Activated T-cell treated with anti-CD3 and anti-CD28 coated beads for 1 hour (primary cell): ENCODE measurements at places on chromosomes 7 and 10.

- no peak for DNase-seq
Measured at GRCh38 chr7:92768501-92769393, 67.6 kb downstream of the CDK6 start.

DNA sequence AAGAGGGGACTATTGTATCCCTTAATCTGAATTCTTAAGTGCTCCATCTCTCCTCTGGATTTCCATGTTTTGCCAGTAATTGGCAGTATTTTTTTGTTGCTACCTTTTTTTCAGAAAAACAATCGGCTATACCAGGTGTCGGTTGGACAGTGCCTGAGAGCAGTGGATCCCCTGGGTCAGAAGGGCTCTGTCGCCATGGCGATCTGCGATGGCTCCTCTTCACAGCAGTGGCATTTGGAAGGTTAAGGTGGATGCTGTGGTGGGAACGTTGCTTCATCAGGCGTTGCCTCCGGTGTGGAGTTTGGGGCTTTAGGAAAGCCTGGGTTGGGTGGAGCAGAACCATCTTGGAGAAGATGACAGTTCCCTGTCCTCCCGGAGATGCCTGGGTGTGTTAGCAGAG is 96.0 kb downstream of the GALNT11 start:
- no peak for DNase-seq

DNA sequence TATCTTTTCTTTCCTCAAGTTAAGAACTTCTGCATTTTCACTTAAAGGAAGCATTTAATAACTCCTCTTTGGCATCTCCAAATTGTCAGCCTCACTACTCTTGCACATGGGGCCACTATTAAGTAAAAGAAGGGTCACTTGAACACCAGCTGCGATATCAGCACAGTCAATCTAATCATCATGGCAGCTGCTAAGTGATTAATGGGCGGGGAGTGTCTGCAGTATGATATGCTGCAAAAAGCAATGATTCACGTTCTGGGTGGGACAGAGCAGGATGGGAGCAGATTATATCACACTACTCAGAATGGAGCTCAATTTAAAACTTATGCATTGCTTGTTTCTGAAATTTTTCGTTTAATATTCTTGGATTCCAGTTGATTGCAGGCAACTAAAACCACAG is 447.4 kb upstream of the PFKP start:
- DNase-seq: no peak

DNA sequence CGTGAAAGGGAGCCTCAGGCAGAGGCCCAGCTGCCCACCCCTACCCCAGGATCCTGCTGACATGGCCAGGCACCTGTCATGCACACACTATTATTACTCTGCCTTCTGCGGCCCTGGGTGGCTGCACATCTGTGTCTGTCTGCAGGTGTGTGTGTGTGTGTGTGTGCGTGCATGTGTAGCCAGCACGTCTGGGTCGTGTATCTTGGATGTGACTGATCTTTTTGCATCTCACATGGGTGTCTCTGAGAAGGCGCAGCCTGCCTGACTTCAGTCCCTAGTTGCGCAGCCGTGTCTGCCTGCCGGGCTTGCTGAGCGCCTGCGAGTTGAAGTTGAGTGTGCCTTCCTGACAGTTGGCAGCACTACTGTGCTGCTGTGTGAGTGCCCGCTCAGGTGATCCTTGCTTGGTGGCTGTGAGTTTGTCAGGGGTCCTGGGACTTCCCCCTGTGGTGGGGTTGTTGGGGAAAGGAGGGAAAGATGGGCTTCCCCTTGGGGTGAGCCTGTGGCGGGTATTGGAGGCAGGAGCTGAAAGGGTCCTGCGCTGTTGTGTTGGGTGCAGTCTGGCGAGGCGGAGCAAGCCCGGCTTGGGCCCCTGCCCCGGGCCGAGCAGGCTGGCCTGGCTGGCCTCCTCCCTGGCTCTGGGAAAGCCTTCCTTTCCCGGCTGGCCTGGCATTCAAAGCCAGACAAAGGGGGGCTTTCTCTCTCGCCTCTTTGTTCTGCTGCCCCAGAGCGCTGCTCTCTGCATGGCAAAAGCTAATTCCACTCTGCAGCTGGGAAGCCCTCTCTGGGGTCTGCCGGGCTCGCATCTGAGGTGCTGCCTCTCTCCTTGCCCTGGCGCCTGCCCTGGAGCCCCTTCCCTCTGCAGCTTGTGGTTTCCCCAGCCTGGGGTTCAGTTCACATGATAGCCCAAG is 4.9 kb downstream of the TRIM8 start:
- DNase-seq: no peak

DNA sequence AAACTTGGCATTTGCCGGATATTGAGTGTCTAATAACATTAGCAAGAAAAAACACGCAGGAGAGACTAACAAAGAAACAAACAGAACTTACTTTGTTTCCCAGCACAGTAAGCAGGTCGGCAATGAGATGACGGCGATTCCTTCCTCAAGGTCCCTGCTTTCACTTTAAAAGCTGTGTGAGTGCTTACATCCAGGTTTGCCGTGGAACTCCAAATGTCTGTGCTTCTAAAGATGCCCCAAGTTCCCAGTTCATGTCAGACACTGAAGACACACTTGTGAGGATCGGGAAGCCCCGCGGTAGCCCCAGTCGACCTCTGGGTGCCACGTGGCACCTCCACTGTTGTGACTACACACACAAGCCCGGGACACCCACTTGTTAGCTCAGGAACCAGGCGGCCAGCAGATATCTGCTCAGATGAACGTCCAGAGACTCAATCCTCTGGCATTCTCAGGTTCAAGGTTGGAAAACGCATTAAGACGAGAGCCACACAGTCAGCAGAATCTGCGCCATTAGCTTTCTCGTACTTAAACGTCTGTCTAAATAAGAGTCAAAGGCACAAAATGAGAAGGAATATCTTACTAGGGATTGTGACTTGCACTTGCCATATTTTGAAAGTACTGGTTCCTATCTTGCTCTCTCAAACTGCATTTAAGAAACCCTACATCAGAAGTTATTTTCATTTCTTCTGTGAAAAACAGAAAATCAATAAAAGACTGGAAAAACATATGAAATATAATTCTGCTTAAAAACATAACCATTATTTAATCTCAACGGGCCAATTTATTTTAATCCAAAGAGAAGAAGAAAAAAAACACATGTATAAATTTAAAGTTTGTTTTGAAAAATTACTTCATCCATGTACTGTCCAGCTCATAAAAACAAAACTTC is 207.6 kb upstream of the KLF14 start:
- DNase-seq: no peak

- DNase-seq: no peak
Measured at GRCh38 chr7:138975343-138976104, 5.7 kb downstream of the KIAA1549 start.

- DNase-seq: no peak
Measured at GRCh38 chr7:106848851-106849442, 16.1 kb upstream of the PIK3CG start.

DNA sequence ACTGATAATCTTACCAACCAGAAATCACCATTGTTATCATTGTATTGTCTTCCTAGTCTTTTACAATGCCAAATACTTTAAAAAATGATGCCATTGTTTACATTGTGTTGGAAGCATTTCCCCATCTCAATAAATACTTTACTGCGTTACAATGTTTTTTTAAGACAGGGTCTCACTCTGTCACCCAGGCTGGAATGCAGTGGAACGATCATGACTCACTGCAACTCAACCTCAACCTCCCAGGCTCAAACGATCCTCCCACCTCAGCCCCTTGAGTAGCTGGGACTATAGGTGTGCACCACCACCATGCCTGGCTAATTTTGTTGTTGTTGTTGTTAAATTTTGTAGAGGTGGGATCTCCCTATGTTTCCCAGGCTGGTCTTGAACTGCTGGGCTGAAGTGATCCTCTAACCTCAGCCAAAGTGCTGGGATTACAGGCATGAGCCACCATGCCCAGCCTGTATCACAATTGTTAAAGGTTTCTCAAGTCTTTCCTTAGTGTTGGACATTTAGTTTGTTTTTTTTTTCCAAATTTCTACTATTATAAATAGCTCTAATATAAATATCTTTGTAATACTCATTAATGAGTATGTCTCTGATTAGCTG is 13.5 kb downstream of the LRMDA start:
- DNase-seq: no peak

GRCh38 chr10:84262190-84262956 is 17.5 kb downstream of the RGR start:
- DNase-seq: no peak

DNA sequence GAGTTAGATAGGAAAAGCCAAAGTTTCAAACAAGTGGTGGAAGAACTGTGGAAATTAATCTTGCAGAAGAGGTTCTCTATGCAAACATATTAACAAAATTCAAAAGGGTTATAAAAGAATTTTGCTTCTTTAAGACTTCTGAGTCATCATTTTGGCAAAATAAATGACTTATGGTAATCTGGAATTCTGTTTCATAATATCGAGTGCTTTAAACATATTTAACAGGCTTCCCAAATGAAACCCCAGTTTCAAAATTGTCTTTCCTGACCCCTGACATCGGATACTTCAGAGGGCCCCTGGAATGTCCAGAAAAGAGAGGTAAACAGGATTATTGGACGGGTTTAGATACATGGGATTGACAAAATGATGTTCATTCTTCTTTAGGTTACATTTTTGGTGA is 444.6 kb downstream of the HTR7 start:
- DNase-seq: no peak

DNA sequence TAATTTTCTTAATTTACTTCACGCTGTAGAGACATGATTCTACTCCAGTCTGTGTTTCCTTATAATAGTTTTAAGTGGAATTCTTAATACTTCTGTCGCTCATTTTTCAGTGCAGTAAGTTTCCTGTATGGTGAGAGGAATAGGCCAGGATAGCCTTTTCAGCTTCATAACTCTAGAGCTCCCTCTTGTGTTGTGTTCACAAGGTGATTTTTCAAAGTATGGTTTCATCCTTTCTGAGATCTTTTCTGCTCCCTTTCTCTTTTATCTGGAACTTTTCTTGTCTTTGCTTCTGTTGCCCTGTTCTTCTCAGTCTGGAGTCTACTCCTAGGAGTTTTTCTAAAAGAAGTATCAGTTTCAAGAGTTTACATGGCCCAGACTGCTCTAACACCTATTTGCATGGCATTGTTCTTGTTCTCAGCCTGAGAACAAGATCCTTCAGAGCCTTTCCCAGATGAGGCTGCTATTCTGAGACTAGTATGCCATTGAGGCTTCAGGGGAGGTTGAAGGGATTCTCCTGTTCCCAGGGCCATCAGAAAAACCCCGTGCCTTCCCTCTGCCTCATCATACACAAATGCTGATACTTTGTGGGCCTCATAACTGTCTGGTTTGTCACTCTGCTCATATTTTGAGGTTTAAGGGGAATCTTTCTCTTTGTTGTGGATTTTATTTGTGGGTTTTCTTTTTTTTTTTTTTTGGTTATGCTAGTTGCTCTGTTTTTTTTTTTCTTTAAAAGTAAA is 21.8 kb downstream of the NET1 start:
- no peak for DNase-seq

GRCh38 chr10:11176746-11177145 is 159.1 kb downstream of the CELF2 start:
- DNase-seq: no peak

DNA sequence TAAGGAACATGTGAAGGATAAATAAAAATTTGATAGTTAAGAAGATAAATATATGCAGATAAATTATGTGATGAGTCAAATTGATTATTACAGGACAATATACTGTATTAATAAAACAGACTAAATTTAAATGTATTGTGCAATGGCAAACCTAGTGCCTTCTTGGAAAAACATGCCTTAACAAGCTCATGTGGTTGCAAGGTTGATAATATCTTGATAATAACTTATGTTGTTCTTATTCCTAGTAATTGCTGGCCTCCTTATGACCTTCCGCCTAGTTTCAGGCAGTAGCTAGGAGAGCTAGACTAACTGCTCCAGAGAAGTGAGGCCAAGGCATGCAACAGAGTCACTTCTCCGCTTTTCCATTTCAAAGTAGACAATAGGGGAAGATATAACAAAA is 7.6 kb upstream of the RAB11FIP2 start:
- no peak for DNase-seq

DNA sequence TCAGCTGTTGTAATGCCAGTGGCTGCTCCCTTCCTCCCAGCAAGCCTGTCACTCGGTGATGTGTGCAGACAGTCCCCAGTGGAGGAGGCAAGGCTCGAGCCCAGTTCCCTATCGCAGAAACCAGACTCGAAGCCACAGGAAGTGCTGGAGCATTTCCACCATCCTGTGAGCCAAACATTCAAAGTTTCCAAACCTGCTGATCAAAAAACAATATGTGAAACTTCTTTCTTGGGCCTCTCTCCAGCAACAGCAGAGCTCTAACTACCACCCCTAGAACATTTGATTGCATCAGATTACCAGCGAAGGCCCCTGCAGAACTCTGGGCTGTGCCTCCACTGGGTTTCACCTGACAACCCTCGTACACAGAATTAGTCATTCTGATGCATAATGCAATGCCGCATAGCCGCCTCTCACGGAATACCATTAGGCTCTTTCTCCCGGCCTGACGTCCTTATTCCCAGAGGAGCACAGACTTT is 94.0 kb downstream of the ELMO1 start:
- DNase-seq: peak; percentile 27

GRCh38 chr7:97064972-97065587 is 40.4 kb upstream of the DLX5 start:
- no peak for DNase-seq

- DNase-seq: no peak
Measured at GRCh38 chr10:74040200-74041126, 42.5 kb downstream of the VCL start.

- no peak for DNase-seq
Measured at GRCh38 chr10:6319119-6319518, 116.4 kb downstream of the PFKFB3 start.

DNA sequence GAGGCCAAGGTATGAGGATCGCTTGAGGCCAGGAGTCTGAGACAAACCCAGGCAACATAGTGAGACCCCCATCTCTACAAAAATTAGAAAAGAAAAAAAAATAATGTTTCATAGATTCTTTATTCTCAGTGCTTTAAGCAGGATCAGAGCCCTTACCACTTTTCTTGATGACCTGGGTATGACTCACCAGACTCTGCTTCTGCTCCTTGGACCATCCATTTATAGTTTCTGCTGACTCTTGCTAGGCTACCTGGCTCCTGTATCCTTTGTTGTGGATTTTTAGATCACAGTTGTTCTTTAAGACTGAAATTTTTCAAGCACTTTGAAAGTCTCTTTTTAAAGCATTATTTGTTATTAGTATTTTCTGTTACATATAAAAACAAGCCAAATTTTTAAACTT is 411.1 kb downstream of the GFRA1 start:
- no peak for DNase-seq

GRCh38 chr7:107777702-107778101 is 25.3 kb downstream of the SLC26A3 start:
- no peak for DNase-seq

GRCh38 chr7:24304494-24305095 is 20.6 kb downstream of the NPY start:
- no peak for DNase-seq

DNA sequence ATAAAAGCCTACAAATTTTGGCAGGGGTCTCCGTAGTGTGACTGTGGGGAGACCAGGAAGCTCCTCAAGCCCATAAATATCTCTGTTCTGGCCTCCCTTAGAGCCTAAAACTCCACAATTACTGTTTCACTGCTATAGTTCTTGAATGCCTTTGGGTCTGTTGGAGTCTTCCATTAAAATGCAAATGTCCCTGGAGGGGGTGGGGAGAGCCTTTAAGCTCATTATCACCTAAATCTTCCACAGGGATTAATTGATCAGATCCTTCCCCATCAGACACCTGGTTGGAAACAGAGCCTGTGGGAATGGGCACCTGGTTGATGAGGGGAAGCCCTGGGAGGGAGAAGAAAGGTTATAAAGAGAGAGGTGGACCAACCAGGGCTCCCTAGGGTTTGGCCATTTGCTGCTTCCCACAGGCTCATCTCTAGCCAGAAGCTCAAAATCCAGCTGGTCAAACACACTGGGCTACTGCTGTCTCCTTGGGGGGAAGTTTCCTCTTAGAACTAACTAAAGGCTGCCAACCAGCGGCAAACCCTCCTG is 718.2 kb downstream of the LRMDA start:
- DNase-seq: no peak
